ENCODE measurements at places on chromosomes 6 and 20.

DNA sequence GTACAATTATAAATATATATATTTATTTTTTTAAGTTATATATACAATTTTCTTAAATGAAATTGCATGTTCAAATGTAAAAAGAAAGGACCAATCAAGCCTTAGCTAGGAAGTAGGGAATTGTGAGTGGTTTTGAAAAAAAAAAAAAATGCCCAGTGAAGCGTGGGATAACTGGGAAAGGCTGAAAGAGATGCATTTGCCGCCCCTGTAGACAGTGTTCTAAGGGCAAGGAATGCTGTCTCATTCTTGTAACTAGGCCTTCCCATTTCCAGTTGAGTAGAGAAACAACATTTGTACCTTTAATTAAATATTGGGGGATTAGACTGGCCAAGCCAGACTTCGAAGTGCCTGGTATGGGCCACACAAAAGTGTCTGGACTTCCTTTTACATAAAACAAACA, 430.1 kb upstream of the SLC35B3 start:
- DNase-seq: no peak

DNA sequence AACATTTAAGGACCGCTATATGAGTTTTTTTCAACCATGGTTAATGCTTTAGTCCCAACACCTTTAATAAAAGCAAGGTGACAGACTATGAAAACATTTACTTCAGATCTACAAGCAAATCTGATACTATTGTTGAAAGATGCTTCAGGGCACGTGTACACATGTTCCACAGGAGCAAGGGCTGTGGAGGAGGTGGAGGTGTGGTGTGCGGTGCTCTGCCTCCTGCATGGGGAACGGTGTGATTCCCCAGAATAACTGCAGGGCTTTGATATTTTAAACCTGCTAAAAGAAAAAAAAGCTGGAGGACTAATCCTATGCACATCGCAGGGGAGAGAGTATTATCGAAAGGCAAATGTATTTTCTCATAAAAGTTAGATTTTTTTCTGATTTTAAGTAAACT, 188.1 kb upstream of the CEP162 start:
- no peak for DNase-seq

DNA sequence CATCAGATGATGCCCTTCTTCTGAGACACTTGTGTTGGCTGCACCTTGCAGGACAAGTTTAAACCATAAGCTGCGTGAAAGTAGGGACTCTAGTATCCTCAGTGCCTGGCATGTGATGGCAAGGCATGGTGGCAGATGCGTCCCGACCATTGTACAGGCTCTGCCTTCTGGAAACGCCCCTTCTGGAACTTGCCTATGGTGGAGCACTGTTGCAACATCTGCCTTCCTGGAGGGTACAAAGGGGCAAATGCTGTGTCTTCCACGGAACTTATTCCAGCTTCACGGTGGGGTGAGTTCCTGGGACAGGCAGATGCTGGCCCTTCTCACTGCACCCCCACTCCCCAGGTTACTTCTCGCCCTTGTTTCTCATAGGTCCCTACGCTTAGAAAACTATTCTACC, 232.8 kb downstream of the THBS2 start:
- no peak for DNase-seq

DNA sequence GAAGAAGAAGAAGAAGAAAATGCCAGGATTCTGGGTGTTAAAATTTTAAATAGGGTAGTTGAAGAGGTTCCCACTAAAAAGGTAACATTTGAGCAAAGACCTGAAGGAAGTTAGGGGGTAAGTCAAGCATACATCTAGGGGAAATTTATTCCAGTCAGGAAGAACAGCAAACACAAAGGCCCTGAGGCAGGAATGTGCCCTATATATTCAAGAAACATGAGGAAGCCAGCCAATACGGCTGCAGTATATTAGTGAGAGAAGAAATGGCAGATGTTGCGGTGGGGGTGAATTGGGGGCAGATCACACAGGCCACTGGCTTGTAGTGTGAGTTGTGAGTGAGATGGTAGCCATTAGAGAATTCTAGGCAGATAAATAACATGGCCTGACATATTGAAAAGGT, 6.0 kb downstream of the ZNF76 start:
- no peak for DNase-seq

DNA sequence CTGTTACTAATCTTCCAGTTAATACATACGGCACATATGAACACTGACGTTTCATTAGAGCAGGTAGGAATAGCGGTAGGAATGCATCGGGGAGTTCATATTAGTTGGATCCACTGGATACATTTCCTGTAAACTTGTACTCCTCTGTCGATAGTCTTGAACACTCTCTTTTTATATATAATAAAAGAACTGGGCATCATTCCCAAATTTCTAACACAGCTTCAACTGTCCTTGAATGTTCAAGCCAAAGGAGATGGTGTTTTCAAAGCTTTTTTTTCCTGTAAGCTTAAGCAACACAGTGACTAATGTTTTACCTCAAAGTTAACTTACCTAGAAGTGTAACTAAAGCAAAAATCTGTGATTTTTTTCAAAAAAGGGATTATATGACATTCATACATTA, 195.3 kb downstream of the UTRN start:
- DNase-seq: no peak

DNA sequence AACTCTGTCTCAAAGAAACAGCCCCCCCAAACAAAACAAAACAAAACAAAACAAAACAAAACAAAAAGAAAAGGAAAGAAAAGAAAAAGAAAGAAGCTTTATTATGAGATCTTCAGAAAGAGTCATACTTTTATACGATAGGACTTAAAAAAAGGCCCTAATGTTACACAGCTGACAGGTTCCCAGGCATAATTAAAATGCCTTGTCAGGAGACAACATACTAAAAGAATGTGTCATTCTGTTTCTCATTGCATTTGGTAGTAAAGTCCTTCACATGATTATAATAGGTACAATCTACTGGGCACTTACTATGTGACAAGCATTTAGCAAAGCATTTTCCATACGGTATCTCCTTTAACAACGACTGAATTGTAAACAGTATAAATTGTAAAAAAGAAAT, 36.4 kb upstream of the RPN2 start:
- DNase-seq: no peak

DNA sequence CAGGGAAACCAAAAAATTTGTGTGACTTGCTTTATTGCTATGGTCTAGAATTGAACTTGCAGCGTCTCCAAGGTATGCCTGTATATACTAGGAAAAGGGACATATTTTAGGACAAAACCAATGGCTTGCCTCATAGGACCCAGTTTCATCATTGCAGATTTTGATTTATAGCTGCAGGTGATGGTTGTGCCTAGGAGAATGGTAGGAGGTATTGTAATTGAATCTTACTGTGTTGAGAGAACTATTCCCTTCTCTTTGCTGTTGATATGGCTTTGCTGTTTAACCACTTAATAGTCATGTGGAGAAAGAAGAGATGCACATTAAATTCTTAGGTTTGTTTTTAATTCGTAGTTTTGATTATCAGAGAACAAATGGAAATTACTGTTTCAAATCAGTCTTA, 16.4 kb downstream of the DSTN start:
- DNase-seq: no peak

- no peak for DNase-seq
These were observed at the start of gene HMGCLL1 for GRCh38 chr6:55578537-55579363. Gene HMGCLL1 (minus strand): TSS chr6:55579192. CDS start chr6:55579055, 137 bp downstream.

DNA sequence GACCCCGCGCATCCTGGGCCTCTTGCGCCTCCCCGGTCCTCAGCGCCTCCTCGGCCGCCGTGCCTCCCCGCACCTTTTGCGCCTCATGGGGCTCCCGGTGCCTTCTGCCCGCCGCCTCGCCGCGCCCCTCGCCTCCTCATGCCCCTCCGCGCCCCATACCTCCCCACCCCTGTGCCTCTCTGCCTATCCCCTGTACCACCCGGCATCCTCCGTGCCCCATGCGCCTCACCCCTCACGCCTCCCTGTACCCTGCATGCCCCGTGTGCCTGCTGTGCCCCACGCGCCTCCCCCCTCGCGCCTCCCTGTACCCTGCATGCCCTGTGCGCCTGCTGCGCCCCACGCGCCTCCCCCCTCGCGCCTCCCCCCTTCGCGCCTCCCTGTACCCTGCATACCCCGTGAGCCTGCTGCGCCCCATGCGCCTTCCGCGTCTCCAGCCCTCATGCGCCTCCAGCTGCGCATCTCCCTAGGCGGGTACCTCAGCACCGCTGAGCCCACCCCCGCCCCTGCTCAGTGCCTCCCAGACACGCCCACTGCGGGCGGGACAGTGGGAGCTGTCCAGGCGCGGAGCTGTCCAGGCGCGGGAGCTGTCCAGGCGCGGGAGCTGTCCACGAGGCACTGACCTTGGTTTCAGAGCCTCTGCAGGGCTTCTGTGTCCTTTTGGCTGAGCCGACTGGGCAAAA, 37.1 kb downstream of the IGF2R start:
- DNase-seq: no peak

- no peak for DNase-seq
These were observed 42.7 kb upstream of the AGPAT4 start for GRCh38 chr6:161316531-161316930.

DNA sequence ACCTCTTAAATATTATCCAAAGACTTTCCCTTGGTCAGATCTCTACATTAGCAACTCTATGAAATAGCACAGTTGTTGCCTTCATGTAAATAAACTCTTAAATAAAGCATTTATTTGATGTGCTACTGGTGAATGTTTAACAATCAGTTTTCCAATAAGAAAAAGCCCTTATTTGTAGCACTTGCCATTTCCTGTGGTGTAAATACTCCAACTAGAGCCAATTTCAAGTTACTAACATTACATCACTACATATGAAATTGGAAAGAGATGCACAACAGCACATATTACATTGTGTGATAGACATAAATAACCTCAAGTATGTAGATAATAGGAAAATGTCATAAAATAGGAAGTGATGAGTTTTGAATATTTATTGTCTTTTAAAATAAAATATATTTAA, 5.0 kb upstream of the MYB start:
- no peak for DNase-seq

GRCh38 chr6:166636191-166636933, 9.3 kb upstream of the RPS6KA2 start:
- DNase-seq: no peak

- DNase-seq: no peak
These were observed 44.5 kb downstream of the PXDC1 start for GRCh38 chr6:3707024-3707423.
